ENCODE measurements at places on chromosomes 7 and 10.
A peak's percentile ranks its signal among the peaks of the same experiment; 100 is the strongest.

DNA sequence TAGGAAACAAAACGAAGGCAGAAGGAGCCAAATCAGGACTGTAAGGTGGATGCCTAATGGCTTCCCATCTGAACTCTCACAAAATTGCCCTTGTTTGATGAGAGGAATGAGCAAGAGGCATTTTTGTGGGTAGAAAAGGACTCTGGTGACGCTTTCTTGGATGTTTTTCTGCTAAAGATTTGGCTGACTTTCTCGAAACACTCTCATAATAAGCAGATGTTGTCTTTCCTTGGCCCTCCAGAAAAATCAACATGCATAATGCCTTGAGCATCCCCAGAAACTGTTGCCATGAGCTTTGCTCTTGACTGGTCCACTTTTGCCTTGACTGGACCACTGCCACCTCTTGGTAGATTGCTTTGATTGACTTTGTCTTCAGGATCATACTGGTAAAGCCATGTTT, 13.5 kb downstream of the PTPN12 start:
- no peak for DNase-seq

DNA sequence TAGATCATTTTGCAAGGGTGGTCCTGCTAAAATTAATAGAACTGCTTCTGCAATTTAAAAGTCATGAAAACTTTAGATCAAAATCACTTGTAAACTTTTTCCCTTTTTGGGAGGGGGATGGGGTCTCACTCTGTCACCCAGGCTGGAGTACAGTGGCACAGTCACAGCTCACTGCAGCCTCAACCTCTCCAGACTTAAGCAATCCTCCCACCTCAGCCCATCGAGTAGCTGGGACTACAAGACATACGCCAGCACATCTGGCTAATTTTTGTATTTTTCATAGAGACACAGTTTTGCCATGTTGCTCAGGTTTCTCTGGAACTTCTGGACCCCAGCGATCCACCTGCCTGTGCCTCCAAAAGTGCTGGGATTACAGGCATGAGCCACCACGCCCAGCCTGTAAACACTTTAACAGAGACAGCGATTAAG, 79.7 kb downstream of the LRRC17 start:
- no peak for DNase-seq

DNA sequence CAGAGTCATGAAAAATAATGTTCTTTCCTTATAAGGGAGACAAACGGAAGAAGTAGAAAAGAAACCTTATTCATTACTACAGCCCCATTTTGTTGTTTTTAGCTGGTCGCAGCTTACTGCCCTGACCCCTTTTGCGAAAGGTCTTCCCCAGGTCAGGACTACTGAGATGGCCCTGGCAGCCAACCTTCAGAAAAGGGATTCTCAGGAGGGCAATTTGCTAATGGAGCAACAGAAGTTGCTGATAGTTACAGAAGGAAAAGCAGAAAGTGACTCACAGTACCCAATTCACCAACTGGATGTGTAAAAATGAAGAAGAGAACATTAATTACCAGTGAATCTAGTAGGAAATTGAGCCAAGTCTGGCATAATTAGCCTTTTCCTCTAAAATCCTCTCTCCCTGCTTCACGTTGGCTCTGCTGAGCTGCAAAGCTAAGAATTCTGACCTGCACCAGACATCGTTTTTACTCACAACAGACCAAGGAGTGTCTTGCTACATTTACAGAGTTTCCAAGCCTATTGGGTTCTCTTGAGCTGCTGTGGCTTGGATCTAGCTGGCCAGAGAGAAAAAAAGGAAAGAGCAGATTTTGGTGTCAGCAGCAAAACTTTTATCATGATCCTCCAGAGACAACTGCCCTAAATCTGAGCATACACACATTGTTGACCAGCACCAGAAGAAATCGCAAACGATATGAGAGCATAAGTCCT, 499.9 kb upstream of the FZD8 start:
- DNase-seq = no peak

- DNase-seq = peak; percentile 28
Measured at GRCh38 chr7:74272305-74273038, 16.7 kb upstream of the CLIP2 start.

DNA sequence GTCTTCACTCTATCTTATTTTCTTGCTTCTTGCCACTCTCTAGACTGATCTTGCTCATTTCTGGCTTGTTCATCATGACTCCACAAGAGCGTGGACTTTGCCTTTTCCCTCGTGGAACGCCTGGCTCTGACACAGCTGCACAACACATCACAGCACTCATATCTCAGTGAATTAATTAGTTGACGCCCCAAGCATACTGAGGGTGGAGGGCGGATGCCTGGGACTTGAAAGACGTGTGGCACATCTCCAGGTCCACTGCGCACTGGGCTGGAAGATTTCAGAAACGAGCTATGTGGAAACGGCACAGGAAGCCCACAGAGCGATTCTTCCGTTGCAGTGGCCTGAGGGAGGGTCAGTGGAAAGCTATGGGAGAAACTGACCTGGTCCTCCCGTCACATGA, 23.6 kb upstream of the PLEKHA1 start:
- no peak for DNase-seq

Measured in stimulated activated CD8-positive, alpha-beta memory T cell treated with anti-CD3 and anti-CD28 coated beads, Interleukin-15, amount 100 ng/mL, for 48 hours (primary cell).